ENCODE measurements at places on chromosomes 7 and 10. TPM values are rescaled to one million over a fixed set of nuclear protein-coding genes. Genes with fewer than 3 reads are reported as not detected.

GRCh38 chr7:29408841-29409243 lies 154.8 kb upstream of the PRR15 start:
- no peak overlapping the region for H3K4me3 ChIP-seq
- no peak overlapping the region for H3K27ac ChIP-seq
- H3K27me3 ChIP-seq, result peaks cover 5% of the 10 kb centered on the region
- H3K4me1 ChIP-seq, result no peaks in the 10 kb centered on the region

- no peak for DNase-seq
- no peaks in the 10 kb centered on the region for H3K4me1 ChIP-seq
- no peak overlapping the region for H3K4me3 ChIP-seq
- H3K27me3 ChIP-seq, result no peaks in the 10 kb centered on the region
- H3K27ac ChIP-seq, result no peak overlapping the region
Measured at GRCh38 chr7:80819503-80819902, 99.3 kb downstream of the SEMA3C start.

The LIPN gene
- total RNA-seq, result not detected

- H3K27ac ChIP-seq, result peak overlapping the region; percentile 92
- peak overlapping the region; percentile 88 for H3K4me3 ChIP-seq
- peaks cover 18% of the 10 kb centered on the region for H3K4me1 ChIP-seq
- H3K36me3 ChIP-seq, result no peaks in the 10 kb centered on the region
- DNase-seq, result no peak
Measured at GRCh38 chr10:118045158-118045836, 1.4 kb downstream of the RAB11FIP2 start.

The PTPRZ1 gene
- total RNA-seq, result not detected

The NXPH1 gene
- total RNA-seq, result not detected

The ADAM8 gene
- total RNA-seq, result 157 TPM

The RHEB gene
- total RNA-seq, result 71.1 TPM

The COL28A1 gene
- total RNA-seq, result not detected

DNA sequence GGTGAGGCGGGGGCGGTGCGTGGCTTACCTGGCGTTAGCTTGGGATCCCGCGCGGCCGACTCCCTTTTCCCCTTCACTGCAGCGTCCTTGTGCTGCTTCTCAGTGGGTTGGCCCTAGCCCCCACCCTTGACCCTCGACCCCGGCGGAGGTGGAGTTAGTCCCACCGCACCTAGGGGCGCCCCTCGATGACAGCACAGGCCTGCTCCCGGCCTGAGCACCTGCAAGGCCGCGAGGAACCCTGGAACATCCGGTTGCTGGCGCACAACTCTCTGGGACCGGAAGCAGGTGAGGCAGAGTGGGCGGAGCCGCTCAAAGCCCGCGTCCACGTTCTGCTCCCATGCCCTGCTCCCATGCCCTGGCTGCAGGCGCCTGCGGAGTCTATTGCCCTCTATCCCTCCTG lies 266.9 kb downstream of the USP6NL start:
- peaks cover 3% of the 10 kb centered on the region for H3K4me1 ChIP-seq
- H3K36me3 ChIP-seq, result no peaks in the 10 kb centered on the region
- no peak for DNase-seq
- no peak overlapping the region for H3K27ac ChIP-seq

The TLL2 gene
- not detected for total RNA-seq

The APBB1IP gene
- total RNA-seq, result 73.9 TPM

DNA sequence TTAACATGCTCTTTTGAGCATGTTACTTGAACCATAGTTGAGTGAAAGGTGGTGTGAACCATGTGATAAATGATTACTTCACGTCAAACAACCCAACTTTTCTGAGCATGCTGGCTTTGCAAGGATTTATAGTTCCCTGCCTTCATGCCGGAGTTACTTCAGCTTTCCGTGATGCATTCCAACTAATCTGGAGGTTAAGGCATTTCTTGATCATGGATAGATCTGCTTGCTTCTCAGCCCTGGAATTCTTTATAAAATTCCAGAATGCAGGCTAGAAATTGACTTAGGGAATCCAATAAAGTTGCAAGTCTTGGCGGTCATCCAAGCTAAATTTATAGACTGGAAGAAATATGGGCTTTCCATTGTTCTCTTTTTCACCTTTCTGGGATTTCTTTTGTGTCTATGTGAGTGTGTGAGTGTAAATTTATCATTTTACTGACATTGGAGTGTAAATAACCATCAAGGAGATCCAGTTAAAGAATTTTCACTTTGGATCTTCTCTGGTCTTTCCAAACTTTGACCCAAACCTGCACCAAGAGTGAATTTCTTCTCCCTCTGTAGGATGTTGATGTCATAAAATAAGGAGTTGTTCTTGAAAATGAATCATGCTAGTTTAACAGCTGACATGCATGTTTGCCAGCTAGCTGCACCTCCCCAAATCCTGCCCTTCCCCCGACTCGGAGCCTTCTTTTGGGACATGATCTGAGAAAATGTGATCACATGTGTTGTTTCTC lies 289.0 kb downstream of the TWIST1 start:
- H3K4me1 ChIP-seq, result no peaks in the 10 kb centered on the region
- no peaks in the 10 kb centered on the region for H3K36me3 ChIP-seq
- DNase-seq, result no peak

The ZNF316 gene
- total RNA-seq, result 39.9 TPM

The CYP3A7 gene
- total RNA-seq, result not detected

The WDR86 gene
- total RNA-seq, result 24.4 TPM

DNA sequence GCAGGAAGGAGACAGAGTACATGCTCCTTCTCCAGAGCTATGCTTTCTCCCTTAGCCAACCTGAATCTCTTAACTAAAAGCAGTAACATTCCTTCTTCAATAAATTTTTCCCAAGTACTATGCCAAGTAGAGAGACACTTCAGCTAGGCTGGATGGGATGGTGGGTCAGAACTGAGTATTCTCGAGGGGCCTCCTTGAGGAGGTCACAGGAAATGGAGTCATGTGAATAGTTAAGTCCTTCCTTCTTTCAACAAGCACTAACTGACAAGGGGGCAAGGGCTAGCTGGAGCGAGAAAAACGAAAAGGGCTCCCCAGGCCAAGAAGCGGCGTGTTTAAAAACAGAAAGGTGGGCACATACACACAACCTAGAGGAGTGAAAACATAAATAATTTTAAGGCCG lies 5.5 kb downstream of the RSU1 start:
- peaks cover 6% of the 10 kb centered on the region for H3K36me3 ChIP-seq
- DNase-seq, result no peak
- H3K27me3 ChIP-seq, result no peaks in the 10 kb centered on the region
- peak overlapping the region; percentile 8 for H3K27ac ChIP-seq
- H3K4me3 ChIP-seq, result no peak overlapping the region

DNA sequence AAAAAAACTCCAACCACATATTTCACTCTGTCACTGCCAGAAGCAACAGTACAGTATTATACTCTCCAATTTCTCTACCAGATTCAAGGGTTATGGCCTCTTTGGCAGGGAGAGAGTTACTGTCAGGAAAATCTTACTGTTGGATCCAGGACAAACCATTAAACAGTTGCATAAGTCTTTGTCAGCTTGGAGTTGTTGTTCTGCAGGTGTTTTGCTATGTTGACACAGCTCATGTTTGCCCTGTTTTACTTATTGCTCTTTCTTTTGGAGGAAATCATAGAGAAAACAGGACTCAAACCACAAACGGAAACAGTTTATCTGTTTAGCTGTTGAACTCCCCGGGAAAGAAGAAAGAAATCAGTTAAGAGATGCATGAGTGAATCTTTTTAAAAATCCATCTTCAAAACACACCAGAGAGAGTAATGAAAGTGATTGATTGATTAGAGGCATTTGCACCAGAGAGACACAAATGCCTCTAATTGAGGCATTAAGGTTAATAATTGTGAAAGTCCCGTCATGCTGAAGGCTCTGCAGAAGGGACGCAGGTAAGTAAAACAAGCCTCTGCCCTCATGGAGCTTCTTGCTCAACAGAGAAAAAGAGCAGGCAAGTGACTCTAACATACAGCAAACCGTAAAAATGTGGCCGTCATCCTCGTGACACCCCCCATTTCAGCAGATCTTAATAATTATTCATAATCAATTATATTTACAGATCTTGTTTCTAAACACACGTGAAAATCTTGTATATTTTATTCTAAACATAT lies 38.7 kb upstream of the ARHGAP21 start:
- no peaks in the 10 kb centered on the region for H3K36me3 ChIP-seq
- no peak overlapping the region for H3K27ac ChIP-seq
- peaks cover 6% of the 10 kb centered on the region for H3K4me1 ChIP-seq
- H3K4me3 ChIP-seq, result peak overlapping the region; percentile 13

- peak overlapping the region; percentile 19 for H3K4me3 ChIP-seq
- peaks cover 12% of the 10 kb centered on the region for H3K36me3 ChIP-seq
- H3K4me1 ChIP-seq, result peaks cover 31% of the 10 kb centered on the region
- DNase-seq, result no peak
- H3K27me3 ChIP-seq, result peaks cover 83% of the 10 kb centered on the region
Measured at GRCh38 chr7:27098578-27099451, 3.0 kb upstream of the HOXA1 start.

DNA sequence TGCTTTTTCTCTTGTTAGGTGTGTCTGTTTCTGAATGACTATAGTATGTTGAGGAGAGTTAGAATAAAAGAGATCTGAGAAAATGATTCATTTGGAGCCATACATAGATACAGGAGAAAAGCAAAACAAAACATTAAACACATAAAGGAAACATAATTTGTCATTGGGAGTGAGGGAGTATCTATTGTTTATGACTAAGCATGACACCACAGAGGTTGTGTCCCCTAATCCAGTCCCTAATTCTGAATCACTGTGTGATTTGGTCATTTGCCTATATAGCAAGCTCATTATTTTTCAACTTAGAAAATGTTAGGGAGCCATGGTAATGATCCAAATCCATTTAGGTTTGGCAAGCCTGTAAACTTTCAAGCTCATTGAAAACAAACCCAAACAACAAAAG lies 132.3 kb upstream of the BMPER start:
- H3K27ac ChIP-seq, result no peak overlapping the region
- H3K27me3 ChIP-seq, result no peaks in the 10 kb centered on the region
- no peaks in the 10 kb centered on the region for H3K4me1 ChIP-seq
- H3K4me3 ChIP-seq, result no peak overlapping the region

DNA sequence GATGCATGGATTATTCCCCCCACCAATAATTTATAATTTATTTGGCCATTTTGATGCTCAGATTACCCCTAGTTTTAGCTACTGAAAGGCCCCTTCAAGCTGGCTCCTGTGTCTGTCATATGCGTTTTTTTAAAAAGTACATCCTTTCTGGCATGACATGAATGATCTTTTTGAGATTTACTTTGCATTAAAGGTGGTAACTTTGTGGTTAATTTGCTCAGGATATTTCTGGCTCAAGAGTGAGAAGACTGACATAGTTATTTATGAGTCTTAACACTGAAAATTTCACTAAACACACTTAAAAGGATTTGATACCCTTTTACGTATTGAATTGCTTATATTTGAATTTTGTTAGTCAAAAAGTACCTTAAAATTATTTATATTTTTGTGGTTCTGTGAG lies 5.4 kb downstream of the SMC3 start:
- H3K36me3 ChIP-seq, result peaks cover 4% of the 10 kb centered on the region
- no peak for DNase-seq
- peak overlapping the region; percentile 73 for H3K27ac ChIP-seq

The EPO gene
- not detected for total RNA-seq

The ALOX5 gene
- 19.8 TPM for total RNA-seq

- no peak for DNase-seq
- no peak overlapping the region for H3K27ac ChIP-seq
- peaks cover 4% of the 10 kb centered on the region for H3K36me3 ChIP-seq
- no peaks in the 10 kb centered on the region for H3K27me3 ChIP-seq
- no peak overlapping the region for H3K4me3 ChIP-seq
- peaks cover 7% of the 10 kb centered on the region for H3K4me1 ChIP-seq
Measured at GRCh38 chr7:11155883-11156282, 182.2 kb downstream of the PHF14 start.

GRCh38 chr10:113613977-113614690 lies 49.7 kb downstream of the NRAP start:
- H3K4me3 ChIP-seq, result no peak overlapping the region
- peaks cover 65% of the 10 kb centered on the region for H3K27me3 ChIP-seq
- no peaks in the 10 kb centered on the region for H3K36me3 ChIP-seq
- DNase-seq, result no peak

DNA sequence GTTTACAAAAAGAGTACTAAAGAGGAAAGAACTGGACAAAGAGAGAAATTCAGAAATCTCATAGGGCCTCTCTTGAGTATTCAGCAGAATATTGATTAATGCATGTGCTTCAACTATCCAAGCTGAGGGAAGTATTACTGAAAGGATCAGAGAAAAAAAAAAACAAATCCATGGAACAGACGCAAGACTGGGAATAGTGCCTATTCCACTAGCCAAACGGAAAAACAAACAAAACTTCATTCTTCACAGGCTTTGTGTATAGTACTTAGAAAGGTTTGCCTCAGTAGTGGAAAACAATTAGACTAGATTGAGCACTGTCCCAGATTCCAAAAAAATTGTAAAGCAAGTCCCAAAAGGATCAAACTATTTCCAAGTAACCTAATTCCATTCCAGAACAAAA lies 106.2 kb downstream of the TFEC start:
- H3K4me3 ChIP-seq, result no peak overlapping the region
- H3K4me1 ChIP-seq, result no peaks in the 10 kb centered on the region
- no peak for DNase-seq
- no peak overlapping the region for H3K27ac ChIP-seq

The MLXIPL gene
- total RNA-seq, result not detected

DNA sequence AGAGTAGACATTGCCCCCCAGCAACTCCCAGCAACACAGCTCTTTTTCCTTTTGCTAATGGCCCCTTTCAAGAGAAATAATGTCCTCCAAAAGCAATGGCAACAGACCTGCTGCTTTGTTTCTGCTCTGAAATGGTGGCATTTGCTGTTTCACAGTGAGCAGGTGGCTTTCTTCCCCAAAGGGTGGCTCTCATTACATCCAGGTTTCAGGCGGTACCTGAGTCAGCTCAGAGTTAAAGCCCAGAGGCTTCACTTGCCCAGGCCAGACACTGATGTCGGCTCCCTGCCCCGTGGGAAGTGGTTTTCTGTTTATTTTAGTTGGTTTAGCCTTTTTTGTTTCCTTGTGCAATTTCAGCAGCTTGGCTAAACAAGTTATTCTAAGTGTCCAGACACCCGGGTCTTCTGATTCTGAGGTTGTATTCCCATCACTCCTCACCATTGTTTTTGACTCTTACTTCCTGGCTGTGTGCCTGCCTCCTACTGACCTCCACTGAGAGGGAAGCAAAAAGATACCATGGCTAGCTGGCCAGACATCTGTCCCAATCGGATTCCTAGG lies 7.8 kb upstream of the ATOH7 start:
- H3K4me1 ChIP-seq, result no peaks in the 10 kb centered on the region
- no peak overlapping the region for H3K27ac ChIP-seq
- H3K4me3 ChIP-seq, result no peak overlapping the region
- H3K27me3 ChIP-seq, result peaks cover 16% of the 10 kb centered on the region
- DNase-seq, result no peak
- H3K36me3 ChIP-seq, result no peaks in the 10 kb centered on the region

All from T-helper 17 cell (primary cell).